ENCODE measurements at places on chromosomes 6 and 20.

- no peak overlapping the region for H3K27ac ChIP-seq
- H3K36me3 ChIP-seq: no peaks in the 10 kb centered on the region
- H3K4me1 ChIP-seq: no peaks in the 10 kb centered on the region
- H3K27me3 ChIP-seq: no peaks in the 10 kb centered on the region
Measured at GRCh38 chr6:38755207-38755606, 40.1 kb downstream of the DNAH8 start.

GRCh38 chr6:1698527-1698926 lies 88.8 kb downstream of the FOXC1 start:
- H3K36me3 ChIP-seq: no peaks in the 10 kb centered on the region
- DNase-seq: no peak
- H3K4me3 ChIP-seq: no peak overlapping the region
- H3K27ac ChIP-seq: no peak overlapping the region
- peaks cover 31% of the 10 kb centered on the region for H3K4me1 ChIP-seq
- H3K27me3 ChIP-seq: no peaks in the 10 kb centered on the region

DNA sequence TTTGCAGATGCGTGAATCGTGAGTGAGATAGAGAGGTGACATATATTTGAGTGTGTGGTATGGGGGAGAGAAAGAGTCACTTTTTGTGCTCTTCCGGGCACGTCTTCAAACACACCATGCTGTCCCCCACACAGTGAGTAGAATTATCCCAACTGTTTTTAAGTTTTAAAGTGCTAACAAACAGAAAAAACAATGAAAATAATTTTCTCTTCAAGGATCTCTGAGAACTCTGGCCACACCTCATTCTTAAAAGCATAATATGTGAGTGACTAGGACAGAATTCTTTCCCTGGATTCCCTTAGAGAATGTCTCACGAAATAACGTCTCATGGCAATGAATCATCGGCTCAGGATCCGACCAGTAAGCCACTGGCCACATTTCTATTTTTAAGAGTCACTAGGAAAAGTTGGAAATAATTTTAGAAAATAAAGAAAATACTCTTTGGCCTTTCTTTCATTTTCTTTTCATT lies 235.7 kb upstream of the ZNF217 start:
- peak; percentile 99 for DNase-seq
- H3K4me3 ChIP-seq: peak overlapping the region; percentile 72
- no peaks in the 10 kb centered on the region for H3K36me3 ChIP-seq
- no peaks in the 10 kb centered on the region for H3K27me3 ChIP-seq

- H3K27ac ChIP-seq: no peak overlapping the region
- no peaks in the 10 kb centered on the region for H3K36me3 ChIP-seq
- H3K27me3 ChIP-seq: no peaks in the 10 kb centered on the region
- H3K4me3 ChIP-seq: peak overlapping the region; percentile 81
- H3K4me1 ChIP-seq: no peaks in the 10 kb centered on the region
Measured at GRCh38 chr20:33443006-33443511, 504 bp downstream of the SNTA1 start.

- no peak for DNase-seq
- H3K36me3 ChIP-seq: no peaks in the 10 kb centered on the region
- H3K4me3 ChIP-seq: no peak overlapping the region
Measured at GRCh38 chr6:29294499-29294914, 7.0 kb upstream of the OR14J1 start.

GRCh38 chr6:117497237-117497636 lies 14.8 kb downstream of the DCBLD1 start:
- no peaks in the 10 kb centered on the region for H3K36me3 ChIP-seq
- no peak overlapping the region for H3K4me3 ChIP-seq
- peak overlapping the region; percentile 93 for H3K27ac ChIP-seq
- H3K4me1 ChIP-seq: peaks cover 70% of the 10 kb centered on the region

DNA sequence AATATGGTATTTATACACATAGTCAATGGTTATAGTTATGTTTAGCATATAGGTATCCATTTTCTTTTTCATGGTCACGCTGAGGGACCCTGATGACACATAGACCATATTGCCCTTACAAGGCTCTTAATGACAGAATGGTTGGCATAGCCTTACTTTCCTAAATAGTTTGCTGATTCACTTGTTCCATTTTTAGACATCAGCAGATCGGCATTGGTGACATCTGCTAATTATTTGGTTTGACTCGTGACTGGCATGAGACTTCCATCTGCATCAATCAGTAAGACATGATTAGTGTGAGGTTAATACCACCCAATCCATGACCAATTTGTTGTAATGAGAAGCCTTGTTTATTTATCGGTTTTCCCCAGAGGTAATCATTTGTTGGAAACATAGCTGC lies 309.7 kb downstream of the ALDH8A1 start:
- H3K27ac ChIP-seq: no peak overlapping the region
- H3K27me3 ChIP-seq: no peaks in the 10 kb centered on the region
- no peak overlapping the region for H3K4me3 ChIP-seq
- peak; percentile 22 for DNase-seq

DNA sequence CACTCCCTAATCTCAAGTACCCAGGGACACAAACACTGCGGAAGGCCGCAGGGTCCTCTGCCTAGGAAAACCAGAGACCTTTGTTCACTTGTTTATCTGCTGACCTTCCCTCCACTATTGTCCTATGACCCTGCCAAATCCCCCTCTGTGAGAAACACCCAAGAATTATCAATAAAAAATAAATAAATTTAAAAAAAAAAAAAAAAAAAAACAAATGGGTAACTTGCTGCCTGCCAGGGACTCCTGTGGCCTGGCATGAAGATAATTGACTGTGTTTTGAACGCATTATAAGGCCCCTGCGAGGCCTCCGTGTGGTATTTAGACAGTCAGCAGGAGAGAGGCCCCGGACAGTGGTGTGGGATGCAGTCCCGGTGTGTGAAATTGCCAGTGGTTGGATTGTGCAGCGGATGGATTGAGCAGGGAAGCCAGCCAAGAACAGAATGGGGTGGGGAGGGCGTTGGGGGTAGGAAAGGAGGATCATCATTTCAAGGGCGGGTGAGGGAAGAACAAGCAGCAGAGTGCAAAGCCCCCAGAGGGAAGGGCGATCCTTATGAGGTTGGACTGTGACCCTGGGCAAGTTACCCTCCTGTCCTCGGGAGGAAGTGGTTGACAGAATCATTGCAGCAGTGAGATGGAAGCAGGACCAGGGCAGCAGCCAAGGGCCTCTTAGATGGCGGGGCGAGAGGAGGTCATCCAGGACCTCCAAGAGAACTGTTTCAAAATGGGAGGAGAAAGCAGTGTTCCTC lies 43.3 kb downstream of the PPARD start:
- no peaks in the 10 kb centered on the region for H3K36me3 ChIP-seq
- H3K4me1 ChIP-seq: peaks cover 24% of the 10 kb centered on the region
- no peaks in the 10 kb centered on the region for H3K27me3 ChIP-seq
- peak; percentile 73 for DNase-seq
- H3K4me3 ChIP-seq: no peak overlapping the region

DNA sequence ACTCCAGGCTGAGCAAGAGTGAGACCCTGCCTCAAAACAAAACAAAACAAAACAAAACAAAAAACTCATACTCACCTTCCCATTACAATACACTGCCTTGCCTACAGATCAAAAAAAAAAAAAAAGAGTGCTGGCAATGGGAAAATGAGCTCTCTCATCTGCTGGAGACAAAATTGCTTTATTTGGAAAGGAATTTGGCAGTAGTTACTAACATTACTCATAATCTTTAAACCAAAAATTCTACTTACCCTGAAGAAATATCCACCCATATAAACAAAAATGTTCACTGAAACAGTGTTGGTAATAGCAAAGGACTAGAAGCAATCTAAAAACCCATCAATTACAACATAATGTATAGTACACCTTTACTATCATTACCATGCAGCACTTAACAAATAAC lies 120.4 kb downstream of the RNGTT start:
- peak; percentile 81 for DNase-seq
- H3K27me3 ChIP-seq: no peaks in the 10 kb centered on the region
- peak overlapping the region; percentile 31 for H3K4me3 ChIP-seq
- H3K27ac ChIP-seq: peak overlapping the region; percentile 50

GRCh38 chr6:32073101-32073500 lies 34.9 kb downstream of the CYP21A2 start:
- no peak for DNase-seq
- H3K36me3 ChIP-seq: no peaks in the 10 kb centered on the region
- H3K4me3 ChIP-seq: no peak overlapping the region
- H3K4me1 ChIP-seq: peaks cover 18% of the 10 kb centered on the region

DNA sequence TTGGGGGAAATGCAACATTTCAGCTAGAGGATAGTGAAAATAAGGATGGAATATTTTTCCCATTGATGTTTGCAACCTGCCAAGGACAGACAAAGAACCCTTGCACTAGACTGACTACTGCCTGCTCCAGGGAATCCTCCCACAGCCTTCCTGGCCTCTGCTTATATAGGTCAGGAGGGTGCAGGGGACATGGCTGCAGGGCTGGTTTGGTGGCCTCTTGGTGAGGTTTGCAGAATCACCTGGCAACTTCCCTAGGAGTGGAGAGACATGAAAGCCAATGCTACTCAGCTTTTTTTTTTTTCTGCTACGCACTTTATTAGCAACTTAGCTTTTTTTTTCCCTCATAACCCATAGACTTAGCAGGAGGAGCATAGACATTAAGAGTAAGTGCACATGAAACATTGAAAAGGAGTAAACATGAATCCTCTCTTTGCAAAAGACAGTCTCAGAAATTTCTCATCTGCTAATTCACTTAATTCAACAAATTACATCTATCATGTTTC lies 39.8 kb upstream of the CDYL start:
- H3K4me1 ChIP-seq: peaks cover 23% of the 10 kb centered on the region
- H3K4me3 ChIP-seq: no peak overlapping the region
- H3K27ac ChIP-seq: no peak overlapping the region
- no peaks in the 10 kb centered on the region for H3K36me3 ChIP-seq
- DNase-seq: no peak

DNA sequence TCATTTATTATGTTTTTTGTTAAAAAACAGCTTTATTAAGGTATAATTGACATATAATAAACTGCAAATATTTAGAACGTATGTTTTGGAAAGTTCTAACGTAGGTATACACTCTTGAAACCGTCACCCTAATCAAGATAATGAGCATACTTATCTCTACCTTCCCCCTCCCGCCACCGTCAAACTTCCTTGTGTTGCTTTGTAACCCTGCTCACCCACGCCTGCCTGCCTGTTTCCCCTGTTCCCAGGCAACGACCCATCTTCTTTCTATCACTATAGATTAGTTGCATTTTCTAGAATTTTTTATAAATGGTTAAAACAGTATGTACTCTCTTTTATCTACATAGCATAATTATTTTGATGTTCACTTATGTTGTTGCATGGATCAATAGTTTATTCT lies 33.5 kb upstream of the GCLC start:
- H3K27me3 ChIP-seq: no peaks in the 10 kb centered on the region
- no peak for DNase-seq
- no peak overlapping the region for H3K27ac ChIP-seq
- no peaks in the 10 kb centered on the region for H3K36me3 ChIP-seq
- no peak overlapping the region for H3K4me3 ChIP-seq
- H3K4me1 ChIP-seq: peaks cover 24% of the 10 kb centered on the region

GRCh38 chr20:38418509-38419204 lies 16.5 kb downstream of the SNHG17 start:
- no peaks in the 10 kb centered on the region for H3K4me1 ChIP-seq
- peak; percentile 31 for DNase-seq
- no peaks in the 10 kb centered on the region for H3K27me3 ChIP-seq
- peaks cover 65% of the 10 kb centered on the region for H3K36me3 ChIP-seq

GRCh38 chr20:18928626-18929025 lies 115.0 kb downstream of the SCP2D1 start:
- H3K27ac ChIP-seq: no peak overlapping the region
- H3K4me3 ChIP-seq: no peak overlapping the region
- no peaks in the 10 kb centered on the region for H3K4me1 ChIP-seq
- no peaks in the 10 kb centered on the region for H3K36me3 ChIP-seq

DNA sequence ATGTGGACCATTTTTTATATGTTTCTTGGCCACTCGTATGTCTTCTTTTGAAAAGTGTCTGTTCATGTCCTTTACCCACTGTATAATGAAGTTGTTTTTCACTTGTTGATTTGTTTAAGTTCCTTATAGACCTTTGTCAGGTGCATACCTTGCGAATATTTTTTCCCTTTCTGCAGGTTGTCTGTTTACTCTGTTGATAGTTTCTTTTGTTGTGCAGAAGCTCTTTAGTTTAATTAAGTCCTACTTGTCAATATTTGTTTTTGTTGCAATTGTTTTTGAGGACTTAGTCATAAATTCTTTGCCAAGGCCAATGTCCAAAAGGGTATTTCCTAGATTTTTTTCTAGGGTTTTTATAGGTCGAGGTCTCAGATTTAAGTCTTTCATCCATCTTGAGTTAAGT lies 66.2 kb downstream of the UNC5CL start:
- H3K4me3 ChIP-seq: no peak overlapping the region
- no peaks in the 10 kb centered on the region for H3K36me3 ChIP-seq
- H3K27me3 ChIP-seq: peaks cover 29% of the 10 kb centered on the region
- no peak overlapping the region for H3K27ac ChIP-seq
- no peaks in the 10 kb centered on the region for H3K4me1 ChIP-seq

- peaks cover 30% of the 10 kb centered on the region for H3K4me1 ChIP-seq
- no peak overlapping the region for H3K4me3 ChIP-seq
- peaks cover 8% of the 10 kb centered on the region for H3K36me3 ChIP-seq
- peak; percentile 85 for DNase-seq
Measured at GRCh38 chr6:116268589-116269293, 11.0 kb downstream of the TSPYL1 start.

DNA sequence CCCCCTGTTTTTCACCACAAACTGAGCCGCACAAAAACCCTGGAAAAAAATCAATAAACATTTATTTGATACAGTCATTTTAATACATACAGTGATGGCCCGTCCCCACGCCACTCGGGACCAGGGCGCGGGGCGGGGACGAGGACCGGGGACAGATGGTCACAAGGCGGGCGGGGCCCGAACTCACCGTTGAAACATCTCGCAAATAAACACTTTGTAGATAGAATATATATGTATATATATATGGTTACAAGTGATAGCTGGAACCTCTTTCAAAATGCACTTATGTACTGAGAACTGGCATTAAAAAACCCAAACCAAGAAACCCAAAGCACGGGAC lies 418 bp upstream of the UCKL1 start:
- no peaks in the 10 kb centered on the region for H3K27me3 ChIP-seq
- DNase-seq: no peak
- H3K36me3 ChIP-seq: no peaks in the 10 kb centered on the region

DNA sequence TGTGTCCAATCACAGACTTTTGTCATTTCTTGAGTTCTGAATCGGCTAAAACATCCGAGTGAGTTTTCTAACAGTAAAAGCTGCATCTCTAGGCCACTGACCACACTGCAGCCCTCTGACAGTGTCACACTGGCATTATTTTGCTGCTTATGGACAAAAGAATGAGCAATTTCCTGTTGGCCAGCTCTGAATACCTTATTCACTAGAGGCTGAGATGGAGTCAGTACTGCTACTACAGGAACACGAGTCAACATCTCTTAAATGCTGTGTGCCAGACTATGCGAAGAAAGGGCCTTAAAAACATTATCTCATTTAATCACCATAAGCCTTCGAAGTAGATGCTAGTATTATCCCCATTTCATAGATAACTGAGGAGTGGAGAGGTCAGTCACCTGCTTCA lies 42.5 kb upstream of the IPCEF1 start:
- H3K36me3 ChIP-seq: no peaks in the 10 kb centered on the region
- H3K4me1 ChIP-seq: peaks cover 19% of the 10 kb centered on the region
- H3K27me3 ChIP-seq: no peaks in the 10 kb centered on the region

- no peak overlapping the region for H3K4me3 ChIP-seq
- no peak overlapping the region for H3K27ac ChIP-seq
- no peaks in the 10 kb centered on the region for H3K27me3 ChIP-seq
- no peak for DNase-seq
- no peaks in the 10 kb centered on the region for H3K36me3 ChIP-seq
Measured at GRCh38 chr6:112348891-112349635, 1.9 kb downstream of the RFPL4B start.

Data from GM23248 (cell line).